ENCODE measurements at places on chromosomes 4 and X.

GRCh38 chr4:79255793-79256192 is 70.1 kb downstream of the NAA11 start:
- DNase-seq = no peak

GRCh38 chrX:108122748-108123147 is 31.2 kb downstream of the ATG4A start:
- DNase-seq = peak; percentile 74

DNA sequence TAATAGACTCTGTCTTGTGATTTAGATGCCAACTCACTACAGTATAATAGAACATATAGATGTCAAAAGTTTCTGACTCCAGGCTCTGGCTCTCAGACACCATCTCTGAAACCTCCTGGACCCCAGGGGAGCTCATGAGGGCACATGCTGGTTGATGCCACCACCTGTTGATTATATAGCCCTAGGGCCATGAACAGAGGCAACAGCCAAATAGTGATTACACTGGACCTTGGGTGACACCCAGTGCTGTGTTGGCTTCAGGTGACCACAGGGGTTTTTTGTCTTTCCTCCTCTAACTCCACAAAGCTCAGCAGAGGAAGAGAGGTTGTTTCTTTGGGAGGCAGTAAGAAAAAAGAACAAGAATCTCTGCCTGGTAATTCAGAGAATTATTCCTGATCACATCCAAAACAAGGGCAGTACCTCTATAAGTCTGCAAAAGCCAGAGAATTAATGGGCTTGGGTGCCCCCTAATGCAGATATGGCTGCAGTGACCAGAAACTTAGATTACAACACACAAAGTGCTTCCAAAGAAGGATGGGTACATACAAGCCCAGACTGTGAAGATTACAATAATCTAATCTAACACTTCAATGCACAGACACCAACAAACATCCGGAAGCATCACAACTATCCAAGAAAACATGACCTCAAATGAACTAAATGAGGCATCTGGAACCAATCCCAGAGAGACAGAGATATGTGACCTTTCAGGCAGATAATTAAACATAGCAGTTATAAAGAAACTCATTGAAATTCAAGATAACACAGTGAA is 1920.6 kb downstream of the ARAP2 start:
- no peak for DNase-seq

GRCh38 chr4:184191267-184191666 is 26.4 kb downstream of the ENPP6 start:
- no peak for DNase-seq

GRCh38 chr4:184265546-184266351 is 48.1 kb upstream of the ENPP6 start:
- peak; percentile 26 for DNase-seq

GRCh38 chr4:23235628-23236390 is 543.1 kb downstream of the GBA3 start:
- no peak for DNase-seq

DNA sequence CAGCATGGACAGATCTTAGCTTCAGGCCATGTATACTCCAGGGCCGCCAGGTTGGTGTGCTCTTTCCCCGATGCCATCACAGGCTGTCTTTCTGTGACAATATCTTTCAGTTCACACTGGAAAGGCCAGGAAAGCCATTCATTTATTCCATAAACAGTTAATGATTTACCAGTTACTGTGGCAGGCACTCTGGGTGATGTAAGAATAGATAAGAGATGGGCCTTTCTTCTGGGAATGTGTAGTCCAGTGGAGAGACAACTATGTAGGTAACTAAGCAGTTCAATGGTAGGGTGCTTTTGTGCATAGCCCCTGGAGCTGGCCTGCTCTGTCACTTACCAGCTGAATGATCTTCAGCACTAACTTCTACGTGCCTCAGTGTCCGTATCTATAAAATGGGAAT is 46.3 kb upstream of the LEF1 start:
- DNase-seq = no peak

GRCh38 chr4:118749347-118749988 is 64.3 kb downstream of the METTL14 start:
- DNase-seq = no peak
